Stimulated activated CD4-positive, alpha-beta T cell treated with anti-CD3 and anti-CD28 coated beads, Interleukin-15, amount 100 ng/mL, for 1 hour (primary cell): ENCODE measurements at places on chromosomes 6 and 20.

GRCh38 chr6:85537055-85537494 is 56.6 kb downstream of the SNX14 start:
- no peak for DNase-seq

GRCh38 chr20:49790077-49790798 is 22.4 kb upstream of the SLC9A8 start:
- DNase-seq, result no peak

GRCh38 chr20:32898729-32899128 is 40.0 kb downstream of the EFCAB8 start:
- no peak for DNase-seq

GRCh38 chr6:100217225-100218012 is 223.4 kb upstream of the MCHR2 start:
- DNase-seq, result no peak

DNA sequence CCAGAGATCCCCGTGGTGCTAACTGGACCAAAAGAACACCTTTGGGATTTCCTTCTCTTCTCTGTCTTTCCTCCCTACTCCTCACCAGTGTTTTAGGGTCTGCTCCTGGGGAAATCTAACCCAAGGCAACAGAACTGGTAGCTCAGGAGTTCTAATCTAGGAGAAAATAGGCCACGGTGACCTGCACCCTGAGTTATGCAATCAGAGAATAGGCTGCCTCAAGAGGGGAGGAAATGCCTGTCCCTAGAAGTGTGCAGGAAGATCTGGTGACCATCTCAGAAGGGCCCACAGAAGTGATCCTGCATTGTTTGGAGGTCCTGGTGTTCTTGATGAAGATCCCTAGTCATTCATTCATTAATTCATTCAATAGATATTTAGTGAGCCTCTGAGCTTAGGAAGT is 3.4 kb downstream of the ETV7 start:
- DNase-seq, result no peak

GRCh38 chr20:44247586-44248409 is 690 bp downstream of the GDAP1L1 start:
- no peak for DNase-seq

DNA sequence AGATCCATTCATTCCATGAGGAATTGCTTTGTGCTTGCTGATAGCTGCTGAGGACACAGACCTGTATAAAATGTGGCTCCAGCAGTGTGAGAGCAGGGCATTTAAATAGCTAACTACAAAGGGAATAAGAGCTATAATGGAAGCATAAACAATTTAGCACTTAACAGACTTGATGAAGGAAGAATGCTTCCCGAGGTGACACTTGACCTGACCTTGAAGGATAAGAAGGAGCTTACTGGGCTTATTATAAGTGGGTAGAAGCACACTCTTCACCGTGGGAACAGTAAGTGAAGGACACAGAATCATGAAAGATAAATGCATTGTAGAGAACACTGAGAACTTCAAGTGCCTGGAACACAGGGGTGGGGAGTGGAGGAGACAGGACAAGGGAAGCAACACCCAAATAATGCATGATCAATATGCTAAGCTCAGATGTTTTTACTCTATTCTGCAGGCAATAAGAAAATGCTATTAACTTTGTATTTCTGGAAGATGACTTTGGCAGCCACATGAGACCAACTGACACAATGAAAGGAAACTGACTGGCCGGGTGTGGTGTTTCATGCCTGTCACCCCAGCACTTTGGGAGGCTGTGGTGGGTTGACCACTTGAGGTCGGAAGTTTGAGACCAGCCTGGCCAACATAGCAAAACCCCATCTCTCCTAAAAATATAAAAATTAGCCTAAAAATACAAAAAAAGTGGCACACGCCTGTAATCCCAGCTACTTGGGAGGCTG is 84.2 kb downstream of the EPB41L2 start:
- no peak for DNase-seq

GRCh38 chr6:133623065-133623464 is 265.8 kb upstream of the TCF21 start:
- DNase-seq, result no peak

DNA sequence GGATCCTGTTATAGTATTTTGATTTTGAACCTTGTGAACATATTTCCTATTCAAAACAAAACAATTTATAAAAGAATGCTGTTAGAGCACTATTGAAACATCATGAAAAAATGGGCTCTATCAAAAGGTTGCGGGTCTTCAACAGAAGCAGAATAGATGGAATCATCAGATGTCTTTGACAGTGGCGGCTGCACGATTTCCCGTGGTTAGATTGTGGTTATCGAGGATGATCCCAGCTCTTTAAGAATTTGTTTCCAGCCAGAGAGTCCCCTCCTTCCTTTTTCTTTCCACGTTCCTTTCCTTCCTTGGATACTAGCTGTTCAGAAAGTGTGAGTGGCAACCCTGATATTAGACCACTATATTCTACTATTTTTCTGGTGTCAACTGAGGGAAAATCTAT is 163.4 kb downstream of the FARS2 start:
- DNase-seq, result no peak

DNA sequence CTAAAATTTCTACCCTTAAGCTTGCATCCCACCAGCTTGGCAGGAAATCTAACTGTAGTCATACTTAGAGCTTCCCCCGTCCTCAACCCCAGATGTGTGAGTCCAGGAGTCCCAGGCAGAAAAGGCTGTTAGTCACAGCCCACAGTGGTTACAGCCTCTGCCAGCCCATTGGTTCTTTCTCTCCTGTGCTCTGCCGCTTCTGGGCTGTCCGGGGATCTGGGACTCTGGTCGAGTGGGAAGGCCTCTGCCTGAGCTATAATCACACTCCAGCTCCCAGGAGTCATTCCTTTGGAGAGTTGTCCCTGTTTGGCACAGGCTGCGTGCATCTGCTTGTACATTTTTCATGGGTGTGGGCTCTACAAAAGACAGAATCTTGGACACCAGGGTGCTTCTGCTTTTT is 45.6 kb upstream of the FYN start:
- no peak for DNase-seq

DNA sequence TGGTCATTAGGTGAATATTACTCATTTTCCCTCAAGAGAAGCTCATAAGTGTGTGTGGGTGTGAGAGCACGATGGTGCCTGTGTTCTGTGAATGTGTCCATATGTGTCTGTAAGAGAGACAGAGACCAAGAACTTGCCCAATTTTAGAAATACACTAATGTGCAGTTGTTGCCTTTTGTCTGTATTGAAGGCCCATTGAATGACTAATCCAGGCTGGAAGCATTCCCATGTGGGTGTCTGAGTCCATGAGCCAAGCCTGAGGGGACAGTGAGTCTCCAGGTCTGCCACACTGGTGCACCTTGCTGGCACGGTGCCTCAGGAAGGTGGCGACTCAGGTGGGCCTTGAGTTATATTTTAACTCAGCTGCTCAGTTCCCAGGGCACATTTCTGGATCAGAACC is 25.5 kb upstream of the ASXL1 start:
- no peak for DNase-seq

- DNase-seq, result no peak
These were observed 151.7 kb downstream of the ZFAND3 start for GRCh38 chr6:37971266-37971665.

DNA sequence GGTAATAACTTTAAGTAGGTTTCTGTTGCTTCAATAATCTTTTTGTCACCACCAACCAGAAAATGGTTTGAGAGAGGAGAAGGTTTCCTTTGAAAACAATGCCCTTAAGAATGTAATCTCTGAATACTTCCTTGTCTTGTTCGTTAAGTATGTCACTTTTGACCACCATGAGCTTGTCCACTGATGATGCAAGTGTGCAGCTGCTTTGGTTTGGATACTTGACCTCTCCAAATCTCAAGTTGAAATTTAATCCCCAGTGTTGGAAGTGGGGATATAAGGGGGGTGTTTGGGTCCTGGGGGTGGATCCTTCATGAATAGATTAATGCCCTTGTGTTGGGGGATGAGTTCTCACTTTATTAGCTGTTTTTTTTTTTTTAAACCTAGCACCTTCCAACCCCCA is 985.4 kb downstream of the EPHA7 start:
- DNase-seq, result no peak

DNA sequence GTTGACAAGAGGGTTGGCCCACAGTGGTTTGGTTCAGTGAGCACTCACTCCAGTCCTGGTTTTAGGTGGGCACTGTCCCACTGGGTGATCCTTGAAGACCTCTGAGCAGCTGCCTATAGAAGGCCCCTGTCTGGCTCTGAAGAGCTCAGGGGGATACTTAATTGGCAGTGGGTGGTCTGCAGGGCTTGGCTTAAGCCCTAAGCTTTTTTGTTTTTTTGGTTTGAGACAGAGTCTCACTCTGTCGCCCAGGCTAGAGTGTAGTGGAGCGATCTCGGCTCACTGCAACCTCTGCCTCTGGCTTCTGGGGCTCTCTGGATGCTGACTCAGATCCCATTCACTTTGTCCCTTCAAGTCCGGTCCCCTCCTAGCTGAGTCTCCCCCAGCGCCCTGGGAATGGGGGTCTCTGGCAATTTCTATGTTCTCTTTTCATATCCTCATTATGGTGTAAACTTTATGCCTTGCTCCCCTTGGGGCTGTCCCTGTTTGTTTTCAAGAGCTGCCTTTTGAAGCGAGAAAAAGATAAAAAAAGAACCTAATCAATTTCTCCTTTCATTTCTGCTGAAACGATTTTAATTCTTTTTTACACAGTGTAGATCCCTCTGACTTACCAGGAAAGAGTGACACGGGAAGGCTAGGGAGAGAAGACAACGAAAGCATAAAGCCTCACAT is 12.2 kb upstream of the KCNG1 start:
- no peak for DNase-seq

- no peak for DNase-seq
These were observed 93.4 kb downstream of the UST start for GRCh38 chr6:148840256-148840655.

- no peak for DNase-seq
These were observed 570 bp upstream of the ANKS1A start for GRCh38 chr6:34888514-34888856.

- DNase-seq, result no peak
These were observed 2.4 kb downstream of the MYO6 start for GRCh38 chr6:75751443-75751842.

- DNase-seq, result no peak
These were observed 267.5 kb upstream of the OPRM1 start for GRCh38 chr6:153771577-153771976.

GRCh38 chr6:72724545-72724944 is 102.7 kb downstream of the KCNQ5 start:
- no peak for DNase-seq

GRCh38 chr6:147693181-147693580 is 184.7 kb downstream of the SAMD5 start:
- no peak for DNase-seq

- no peak for DNase-seq
These were observed 291.6 kb upstream of the ECI2 start for GRCh38 chr6:4426968-4427367.

- no peak for DNase-seq
These were observed 20.0 kb upstream of the GSTA3 start for GRCh38 chr6:52929321-52930164.

- no peak for DNase-seq
These were observed 156.9 kb upstream of the FLRT3 start for GRCh38 chr20:14494355-14494754.

- DNase-seq, result no peak
These were observed 6.4 kb downstream of the CFB start for GRCh38 chr6:31952140-31952805.

GRCh38 chr20:58374027-58374850 is 14.8 kb upstream of the VAPB start:
- DNase-seq, result no peak

DNA sequence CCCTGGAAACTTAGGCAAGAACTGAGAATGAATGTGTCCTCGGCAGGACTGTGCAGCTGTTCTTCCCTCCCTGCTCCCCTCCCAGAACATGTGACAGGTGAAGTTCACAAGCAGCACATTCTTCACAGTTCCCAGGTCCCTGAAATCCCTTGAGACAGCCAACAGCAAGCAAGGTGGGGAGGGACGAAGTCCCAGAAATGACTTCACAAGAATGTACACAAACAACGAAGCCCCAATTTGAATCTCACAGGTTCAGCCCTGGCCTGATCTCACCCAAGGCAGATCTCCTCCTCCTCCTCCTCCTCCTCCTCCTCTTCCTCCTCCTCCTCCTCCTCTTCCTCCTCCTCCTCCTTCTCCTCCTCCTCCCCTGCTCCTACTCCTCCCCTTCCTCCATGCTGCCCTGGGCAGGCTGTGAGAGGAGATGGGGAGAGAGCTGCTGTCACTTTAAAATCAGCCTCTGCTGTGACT is 32.4 kb downstream of the WRNIP1 start:
- no peak for DNase-seq

DNA sequence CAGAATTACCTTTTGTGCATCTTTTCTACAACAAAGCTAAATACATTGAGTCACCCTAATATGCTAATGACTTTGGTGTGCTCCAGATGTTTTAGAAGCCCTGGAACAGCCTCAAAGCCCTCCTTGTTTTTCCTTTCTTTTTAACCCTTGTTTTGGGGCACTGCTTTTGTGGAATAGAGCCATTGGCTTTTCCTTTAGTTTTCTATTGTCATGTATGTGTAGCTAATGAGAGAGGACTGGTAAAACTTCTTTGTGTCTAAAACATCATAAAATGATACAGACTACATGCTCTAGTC is 158.8 kb downstream of the JARID2 start:
- DNase-seq, result no peak

- no peak for DNase-seq
These were observed 51.0 kb upstream of the CD93 start for GRCh38 chr20:23136893-23137745.

GRCh38 chr6:118869350-118869749 is 24.6 kb upstream of the ASF1A start:
- no peak for DNase-seq

- DNase-seq, result no peak
These were observed 11.6 kb upstream of the ITPR3 start for GRCh38 chr6:33609528-33609927.

- DNase-seq, result no peak
These were observed 16.7 kb downstream of the ANKRD66 start for GRCh38 chr6:46763466-46763865.

DNA sequence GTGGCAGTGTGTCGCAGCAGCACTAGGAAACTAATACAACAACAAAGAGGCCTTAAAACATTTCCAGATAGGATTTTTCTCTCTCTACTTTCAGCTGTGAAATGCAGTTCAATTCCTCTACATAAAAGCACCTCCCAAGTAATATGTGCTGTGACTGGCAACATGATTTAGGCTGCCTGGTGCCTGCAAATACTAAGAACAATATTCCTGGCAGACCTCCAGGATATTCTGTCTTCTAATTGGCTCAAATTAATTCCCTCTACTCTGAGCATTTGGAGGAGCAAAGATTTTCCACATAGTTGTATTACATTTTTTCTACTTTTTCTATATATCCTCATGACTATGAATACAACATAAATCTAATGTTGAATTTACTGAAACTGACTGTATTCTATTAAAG is 33.2 kb downstream of the SCGN start:
- no peak for DNase-seq

DNA sequence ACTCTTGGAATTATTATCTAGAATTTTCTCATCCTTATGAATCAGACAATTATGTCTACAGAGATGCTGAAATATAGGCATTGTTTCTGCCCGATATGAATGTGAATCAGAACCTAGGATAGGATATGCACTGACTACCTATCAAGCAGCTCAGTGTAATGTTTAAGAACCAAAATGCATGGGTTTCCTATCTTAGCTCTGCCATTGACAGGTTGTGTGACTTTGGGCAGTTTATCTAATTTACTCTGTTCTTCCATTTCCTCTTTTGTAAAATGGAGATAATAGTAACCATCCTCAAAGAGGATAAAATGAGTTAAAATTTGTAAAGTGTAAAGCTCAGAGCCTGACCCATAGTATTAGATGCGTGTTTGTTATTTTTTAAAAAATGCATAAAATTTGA is 10.2 kb upstream of the AIG1 start:
- no peak for DNase-seq
